Activated CD8-positive, alpha-beta T cell treated with anti-CD3 and anti-CD28 coated beads, Interleukin-2, amount 10 ng/mL, durations not matched to agents 7 days and 5 days (primary cell): ENCODE measurements at places on chromosomes 11 and 22. TPM values are rescaled to one million over a fixed set of nuclear protein-coding genes. Genes with fewer than 3 reads are reported as not detected.
A peak's percentile ranks its signal among the peaks of the same experiment; 100 is the strongest.

- H3K4me3 ChIP-seq = no peak overlapping the region
- no peaks in the 10 kb centered on the region for H3K27me3 ChIP-seq
- H3K36me3 ChIP-seq = no peaks in the 10 kb centered on the region
- DNase-seq = no peak
- H3K4me1 ChIP-seq = no peaks in the 10 kb centered on the region
These were observed 87.5 kb downstream of the TMEM135 start for GRCh38 chr11:87125257-87125656.

DNA sequence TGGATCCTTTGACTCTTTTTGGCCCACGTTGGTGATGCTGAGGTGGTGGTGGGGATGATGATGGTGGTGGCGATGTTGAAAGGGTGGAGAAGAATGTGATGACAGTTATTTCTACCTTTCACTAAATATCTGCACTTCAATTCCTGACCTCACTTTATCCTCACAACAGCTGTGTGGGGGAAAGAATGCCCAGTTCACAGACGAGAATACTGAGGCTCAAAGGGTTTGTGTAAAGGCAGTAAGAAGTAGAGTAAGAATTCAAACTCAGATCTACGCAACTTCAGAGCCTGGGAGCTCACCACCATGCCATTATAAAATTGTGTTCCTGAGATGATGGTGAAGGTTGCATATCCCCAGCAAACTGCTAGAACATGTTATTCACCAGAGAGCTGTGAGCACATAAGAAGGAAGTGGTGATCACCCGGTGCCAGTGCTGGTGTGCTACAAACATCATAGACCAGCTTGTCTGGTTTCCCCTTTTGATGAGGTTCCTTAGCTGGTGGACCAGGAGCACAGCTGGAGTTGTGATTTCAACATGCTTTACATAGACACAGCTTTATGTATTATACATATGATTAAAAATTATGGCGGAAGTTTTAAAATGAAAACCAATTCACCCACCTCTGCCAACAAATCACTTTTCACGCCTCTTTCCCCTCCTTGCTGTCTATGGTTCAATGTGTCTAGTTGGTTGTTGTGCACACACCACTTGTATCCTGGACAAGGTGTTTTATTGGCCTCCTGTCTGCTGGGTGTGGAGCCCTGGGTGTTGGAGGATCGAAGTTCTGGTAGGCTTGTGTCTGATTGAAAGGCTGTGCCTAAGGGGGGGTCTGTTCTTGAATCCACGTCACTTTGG, 6.2 kb downstream of the ST14 start:
- no peak overlapping the region for H3K27ac ChIP-seq
- no peaks in the 10 kb centered on the region for H3K4me1 ChIP-seq
- H3K36me3 ChIP-seq = no peaks in the 10 kb centered on the region
- no peak overlapping the region for H3K4me3 ChIP-seq

DNA sequence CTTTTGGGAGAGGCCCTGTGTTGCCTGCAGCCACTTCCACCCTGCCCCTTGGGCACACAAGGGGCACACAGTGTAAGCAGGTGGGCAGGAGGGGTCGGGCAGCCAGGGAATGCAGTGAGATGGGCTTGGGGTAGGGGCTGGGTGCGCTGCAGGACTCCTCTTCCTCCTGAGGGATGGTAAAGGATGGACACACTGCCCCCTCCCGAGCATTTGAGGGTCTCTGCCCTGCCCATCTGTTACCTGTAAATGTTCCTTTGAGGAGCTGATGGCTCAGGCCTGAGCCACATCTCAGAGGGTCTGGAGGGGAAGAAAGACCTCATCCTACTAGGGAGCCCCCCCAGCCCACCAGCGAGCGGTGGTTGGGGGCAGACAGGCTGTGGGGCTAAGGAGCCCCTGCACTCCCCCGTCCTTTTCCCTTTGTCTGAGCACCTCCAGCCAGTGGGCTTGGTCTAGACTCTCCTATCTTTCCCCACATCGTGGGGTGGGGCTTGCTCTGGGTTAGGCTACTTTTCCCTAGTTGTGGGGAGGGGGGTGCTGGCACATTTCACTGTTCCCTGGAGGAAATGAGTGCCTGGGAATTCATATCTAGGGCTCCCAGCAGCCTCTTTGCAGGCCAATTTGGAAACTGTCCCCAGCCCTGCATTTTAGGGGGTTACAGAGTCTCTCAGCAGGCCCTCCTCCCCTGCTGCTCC, 1.7 kb upstream of the TSSC4 start:
- DNase-seq = no peak
- H3K4me3 ChIP-seq = peak overlapping the region; percentile 91
- H3K27me3 ChIP-seq = no peaks in the 10 kb centered on the region
- peaks cover 28% of the 10 kb centered on the region for H3K4me1 ChIP-seq

DNA sequence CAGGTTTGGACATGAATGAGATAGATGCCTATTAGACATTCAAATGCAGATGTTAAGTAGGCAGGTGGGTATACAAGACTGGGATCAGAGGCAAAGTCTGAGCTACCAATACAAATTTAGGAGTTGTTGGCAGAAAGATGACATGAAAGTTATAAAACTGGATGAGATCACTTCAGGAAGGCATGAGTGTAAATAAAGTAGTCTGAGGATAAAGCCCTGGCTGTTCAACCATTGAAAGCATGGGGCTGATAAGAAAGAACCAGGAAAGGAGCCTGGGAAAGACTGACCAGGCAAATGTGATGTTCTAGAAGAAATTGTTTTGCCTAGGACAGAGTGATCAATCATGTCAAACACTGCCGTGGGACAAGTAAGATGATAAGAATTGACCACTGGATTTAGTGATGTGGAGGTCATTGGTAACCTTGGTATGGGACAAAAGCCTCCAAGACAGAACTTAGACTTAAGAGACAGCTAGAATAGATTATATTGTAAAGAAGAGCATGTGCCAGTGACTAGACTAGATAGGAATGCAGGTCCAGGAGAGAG, 98.5 kb downstream of the EHF start:
- no peak overlapping the region for H3K4me3 ChIP-seq
- H3K4me1 ChIP-seq = no peaks in the 10 kb centered on the region
- H3K27me3 ChIP-seq = no peaks in the 10 kb centered on the region
- DNase-seq = no peak
- H3K27ac ChIP-seq = no peak overlapping the region
- H3K36me3 ChIP-seq = no peaks in the 10 kb centered on the region

GRCh38 chr11:31722754-31723153, 88.4 kb downstream of the PAX6 start:
- no peak for DNase-seq
- no peaks in the 10 kb centered on the region for H3K27me3 ChIP-seq
- H3K4me1 ChIP-seq = peaks cover 5% of the 10 kb centered on the region
- no peaks in the 10 kb centered on the region for H3K36me3 ChIP-seq
- no peak overlapping the region for H3K27ac ChIP-seq
- no peak overlapping the region for H3K4me3 ChIP-seq

DNA sequence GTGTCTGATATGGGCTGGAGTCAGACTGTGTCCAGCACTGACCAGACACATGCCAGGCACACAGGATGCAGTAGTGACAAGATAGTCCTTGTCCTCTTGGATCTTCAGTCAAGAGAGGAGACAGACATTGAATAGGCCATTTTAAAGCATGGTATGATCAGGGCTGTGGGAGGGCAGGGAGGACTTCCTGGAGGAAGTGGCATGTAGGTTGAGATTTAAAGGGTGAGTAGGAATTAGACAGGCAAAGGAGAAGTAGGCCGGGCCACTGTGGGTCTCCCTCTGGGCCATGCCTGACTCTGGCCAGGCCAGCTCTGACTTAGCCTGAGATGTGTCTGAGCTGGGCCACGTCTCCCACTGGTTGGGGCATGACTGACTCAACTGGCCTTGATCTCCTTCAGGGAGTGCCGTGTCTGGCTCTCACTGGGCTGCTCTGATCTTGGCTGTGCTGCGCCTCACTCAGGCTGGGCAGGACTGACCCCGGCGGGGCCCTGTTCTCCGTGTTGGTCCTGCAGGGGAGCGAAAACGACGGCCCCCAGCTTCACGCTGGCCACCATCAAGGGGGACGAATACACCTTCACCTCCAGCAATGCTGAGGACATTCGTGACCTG, 71.2 kb downstream of the MYO7A start:
- no peak overlapping the region for H3K27ac ChIP-seq
- no peak for DNase-seq
- H3K27me3 ChIP-seq = no peaks in the 10 kb centered on the region
- no peak overlapping the region for H3K4me3 ChIP-seq

DNA sequence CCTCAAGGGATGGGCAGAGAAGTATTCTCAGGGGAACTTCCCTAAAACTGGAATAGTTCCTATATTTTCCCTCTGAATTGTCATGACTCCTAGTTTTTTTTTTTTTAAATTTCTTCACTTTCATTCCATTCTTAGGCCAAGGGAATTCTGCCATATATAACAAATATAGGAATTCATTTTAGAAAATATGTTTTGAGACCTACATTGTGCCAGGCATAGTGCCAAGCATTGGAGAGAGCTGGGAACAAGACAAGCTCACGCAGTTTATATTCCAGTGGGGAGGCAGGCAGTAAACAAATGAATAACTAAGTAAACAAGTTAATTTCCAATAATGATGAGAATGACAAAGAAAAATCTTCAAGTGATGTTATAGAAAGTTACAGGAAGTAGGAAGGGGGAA, 2.6 kb upstream of the NPTXR start:
- peaks cover 7% of the 10 kb centered on the region for H3K4me1 ChIP-seq
- peaks cover 48% of the 10 kb centered on the region for H3K27me3 ChIP-seq
- no peak for DNase-seq
- H3K4me3 ChIP-seq = no peak overlapping the region
- H3K27ac ChIP-seq = no peak overlapping the region

DNA sequence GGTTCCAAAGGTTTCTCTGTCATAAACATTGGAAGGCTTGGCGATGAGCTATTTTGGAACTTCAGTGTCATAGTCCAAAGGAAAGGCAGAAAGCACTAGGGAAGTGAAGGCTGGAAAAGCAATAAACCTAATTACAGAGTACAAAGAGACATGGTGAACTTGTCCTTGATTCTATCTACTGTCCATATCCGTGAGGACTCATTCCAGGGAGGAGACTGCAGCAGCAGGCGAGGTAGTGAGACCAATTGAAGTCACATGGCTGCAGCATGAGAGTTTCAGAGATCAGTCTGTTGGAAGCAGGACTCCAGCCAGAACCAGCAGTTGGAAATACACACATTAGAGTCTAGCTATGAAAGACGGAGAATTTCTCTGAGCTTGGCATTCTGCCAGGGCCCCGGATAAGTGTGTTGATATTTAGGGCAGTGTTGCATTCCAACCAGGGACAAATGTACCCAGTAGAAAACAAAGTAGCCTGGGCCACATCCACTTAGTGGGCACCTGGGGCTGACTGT, 54.1 kb upstream of the ARHGAP42 start:
- DNase-seq = no peak
- H3K4me1 ChIP-seq = no peaks in the 10 kb centered on the region
- no peaks in the 10 kb centered on the region for H3K27me3 ChIP-seq
- no peaks in the 10 kb centered on the region for H3K36me3 ChIP-seq
- H3K27ac ChIP-seq = no peak overlapping the region
- H3K4me3 ChIP-seq = no peak overlapping the region

- H3K27me3 ChIP-seq = no peaks in the 10 kb centered on the region
- H3K36me3 ChIP-seq = no peaks in the 10 kb centered on the region
- H3K4me1 ChIP-seq = peaks cover 20% of the 10 kb centered on the region
- DNase-seq = peak; percentile 37
- no peak overlapping the region for H3K27ac ChIP-seq
- no peak overlapping the region for H3K4me3 ChIP-seq
These were observed 29.5 kb downstream of the SLC22A12 start for GRCh38 chr11:64620381-64620971.

DNA sequence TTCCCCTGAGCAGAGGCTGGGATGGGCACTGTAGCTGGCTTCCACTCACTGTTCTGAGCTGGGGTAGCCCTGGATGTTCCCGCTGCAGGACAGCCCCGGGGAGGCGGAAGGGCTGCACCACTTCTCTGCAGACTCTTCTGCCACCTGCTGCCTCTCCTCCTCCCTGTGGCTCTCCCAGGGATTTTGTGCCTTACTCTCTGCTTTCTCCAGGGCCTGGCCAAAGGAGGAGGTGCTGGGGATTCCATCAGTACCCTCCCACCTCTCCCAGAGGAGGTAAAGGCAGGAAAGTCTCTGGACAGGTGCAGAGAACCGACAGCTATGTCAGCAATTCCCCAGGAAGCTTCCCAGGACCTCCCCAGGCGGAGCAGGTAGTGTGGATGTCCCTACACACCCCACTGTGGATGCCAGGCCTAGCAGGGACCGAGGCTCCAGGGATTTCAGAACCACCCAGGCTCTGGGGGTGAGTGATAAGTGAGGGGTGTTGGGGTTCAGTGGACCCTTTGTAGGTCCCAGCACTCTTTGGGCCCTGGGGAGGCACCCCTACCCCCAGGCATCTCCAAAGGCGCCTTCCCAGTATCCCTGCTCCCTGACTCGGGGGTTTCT, 11.3 kb downstream of the DUSP8 start:
- H3K27ac ChIP-seq = no peak overlapping the region
- no peaks in the 10 kb centered on the region for H3K4me1 ChIP-seq
- H3K36me3 ChIP-seq = no peaks in the 10 kb centered on the region
- no peak overlapping the region for H3K4me3 ChIP-seq
- DNase-seq = no peak

- no peaks in the 10 kb centered on the region for H3K27me3 ChIP-seq
- DNase-seq = no peak
- H3K4me1 ChIP-seq = no peaks in the 10 kb centered on the region
- H3K4me3 ChIP-seq = no peak overlapping the region
- H3K36me3 ChIP-seq = no peaks in the 10 kb centered on the region
These were observed 12.7 kb downstream of the MRPL23 start for GRCh38 chr11:1959786-1960185.

- H3K36me3 ChIP-seq = no peaks in the 10 kb centered on the region
- H3K27ac ChIP-seq = no peak overlapping the region
- H3K4me1 ChIP-seq = no peaks in the 10 kb centered on the region
- no peaks in the 10 kb centered on the region for H3K27me3 ChIP-seq
- no peak for DNase-seq
- H3K4me3 ChIP-seq = no peak overlapping the region
These were observed 47.9 kb upstream of the DDI1 start for GRCh38 chr11:103988595-103988969.

DNA sequence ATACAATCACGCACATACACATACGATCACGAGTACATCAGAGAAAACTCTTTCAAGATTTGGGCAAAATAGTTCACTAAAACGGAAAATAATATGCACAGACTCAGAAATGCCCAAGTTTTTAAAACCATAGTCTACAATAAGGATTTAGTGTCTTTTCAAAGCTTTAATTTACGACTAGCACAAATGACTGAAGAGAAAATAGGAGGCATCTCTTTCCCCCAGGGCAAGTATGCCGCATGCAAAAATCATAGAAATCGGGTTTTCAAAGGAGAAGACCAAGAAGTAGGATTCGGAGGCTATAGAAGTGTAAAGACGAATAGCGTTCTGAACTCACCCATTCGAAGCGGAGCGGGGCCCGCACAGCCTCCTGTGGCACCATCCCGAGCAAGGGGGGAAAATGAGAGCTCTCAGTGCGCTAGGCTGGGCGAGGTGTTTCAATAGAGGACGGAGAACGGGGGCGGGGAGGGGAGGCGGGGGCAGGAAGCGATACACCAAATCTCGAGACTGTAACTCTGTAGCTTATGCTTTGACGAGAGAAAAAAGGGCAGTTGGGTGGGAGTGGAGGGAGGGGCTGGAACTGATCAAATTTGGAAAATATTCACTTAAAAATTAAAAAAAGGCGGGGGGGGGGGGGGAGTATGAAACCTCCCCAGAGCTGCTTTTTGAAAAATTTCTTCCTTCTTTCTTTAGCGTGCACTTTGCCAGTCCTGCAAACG, 15.8 kb downstream of the BLID start:
- no peaks in the 10 kb centered on the region for H3K36me3 ChIP-seq
- H3K4me3 ChIP-seq = no peak overlapping the region
- peaks cover 18% of the 10 kb centered on the region for H3K27me3 ChIP-seq
- no peak overlapping the region for H3K27ac ChIP-seq
- H3K4me1 ChIP-seq = peaks cover 5% of the 10 kb centered on the region

Gene TMPRSS5
- 0.71 TPM for total RNA-seq

Gene MMP8
- not detected for total RNA-seq

Gene TSGA10IP
- total RNA-seq = not detected

Gene GRM5
- not detected for total RNA-seq

Gene PANX3
- total RNA-seq = not detected

Gene RIMBP3C
- total RNA-seq = 0.08 TPM
